ENCODE measurements at places on chromosomes 3 and 15.

- DNase-seq, result no peak
These were observed 108.5 kb upstream of the NR2E3 start for GRCh38 chr15:71701808-71702207.

- no peak for DNase-seq
These were observed 2.0 kb upstream of the CLDN16 start for GRCh38 chr3:190385731-190386688.

GRCh38 chr3:138081371-138082084 lies 33.9 kb downstream of the DZIP1L start:
- DNase-seq, result no peak

DNA sequence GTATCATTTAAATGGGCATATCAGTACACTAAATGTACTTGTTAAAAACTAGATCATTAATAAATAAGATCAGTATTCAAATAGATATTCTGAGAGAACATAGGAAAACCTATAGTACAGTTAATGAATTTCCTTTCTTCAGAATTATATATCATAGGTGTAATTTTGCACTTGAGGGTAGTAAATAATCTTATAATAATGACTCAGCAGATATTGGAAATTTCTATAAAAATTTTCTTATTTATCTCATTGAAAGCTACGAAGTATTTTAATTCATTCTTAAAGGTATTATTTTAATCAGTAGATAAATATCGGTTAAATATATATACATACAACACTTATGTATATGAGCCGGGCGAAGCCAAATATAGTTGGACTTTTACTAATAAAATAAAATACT lies 300.9 kb upstream of the SOX2 start:
- DNase-seq, result no peak

GRCh38 chr3:155225417-155225816 lies 68.1 kb downstream of the STRIT1 start:
- no peak for DNase-seq

Measured in CD4-positive, alpha-beta T cell treated with Interferon alpha-2 for 1 hour (primary cell).